ENCODE measurements at places on chromosomes 5 and 9.

- no peak for DNase-seq
Measured at GRCh38 chr5:61292062-61292657, 39.9 kb upstream of the ZSWIM6 start.

DNA sequence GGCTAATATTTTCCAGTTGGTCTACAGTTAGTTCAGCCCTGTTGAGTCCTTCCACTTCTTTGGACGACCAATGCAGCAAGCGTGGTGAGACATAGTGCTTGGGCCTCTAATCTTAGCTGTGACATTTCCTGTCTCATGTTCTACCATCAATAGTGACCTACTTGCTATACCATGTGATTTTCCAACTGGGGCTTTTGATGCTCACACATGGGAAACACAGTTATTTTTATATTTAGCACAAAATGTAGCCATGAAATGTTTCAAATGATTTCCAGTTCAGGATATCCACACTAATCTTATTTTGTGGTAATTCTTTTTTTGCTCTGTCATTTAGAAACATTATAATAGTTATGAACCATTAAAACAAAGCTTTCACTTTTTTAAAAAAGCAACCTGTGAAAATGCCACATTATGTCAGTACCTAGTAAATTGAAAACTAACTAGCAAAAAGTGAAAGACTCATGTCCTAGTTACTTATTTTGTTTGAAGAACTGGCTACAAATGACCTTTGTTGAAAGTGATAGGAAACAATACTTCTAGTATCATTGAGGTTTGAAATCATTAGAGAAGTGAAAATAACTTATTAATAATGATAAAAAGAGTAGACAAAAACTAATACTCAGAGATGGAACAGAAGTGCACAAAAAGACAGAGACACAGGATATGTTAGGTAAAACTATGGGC lies 18.3 kb downstream of the MARCHF3 start:
- no peak for DNase-seq

DNA sequence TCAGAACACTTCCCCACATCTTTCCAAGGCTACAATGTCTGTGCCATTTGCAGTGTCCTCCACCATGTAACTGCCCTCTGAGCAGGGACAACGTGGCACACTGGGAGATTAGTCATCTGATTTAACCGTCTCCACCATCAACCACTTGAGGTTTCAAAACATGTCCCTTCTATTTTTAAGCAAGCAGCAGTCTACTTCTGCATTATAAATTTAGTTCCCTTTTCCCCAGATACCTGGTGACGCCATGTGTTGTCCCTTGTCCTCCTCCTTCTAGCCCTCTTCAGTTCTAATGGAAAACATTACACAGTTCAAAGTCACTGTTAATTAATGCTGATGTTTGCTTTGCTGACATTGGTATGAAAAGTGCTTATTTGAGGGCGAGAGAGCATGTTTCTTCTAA lies 52.8 kb downstream of the ATP10B start:
- no peak for DNase-seq

DNA sequence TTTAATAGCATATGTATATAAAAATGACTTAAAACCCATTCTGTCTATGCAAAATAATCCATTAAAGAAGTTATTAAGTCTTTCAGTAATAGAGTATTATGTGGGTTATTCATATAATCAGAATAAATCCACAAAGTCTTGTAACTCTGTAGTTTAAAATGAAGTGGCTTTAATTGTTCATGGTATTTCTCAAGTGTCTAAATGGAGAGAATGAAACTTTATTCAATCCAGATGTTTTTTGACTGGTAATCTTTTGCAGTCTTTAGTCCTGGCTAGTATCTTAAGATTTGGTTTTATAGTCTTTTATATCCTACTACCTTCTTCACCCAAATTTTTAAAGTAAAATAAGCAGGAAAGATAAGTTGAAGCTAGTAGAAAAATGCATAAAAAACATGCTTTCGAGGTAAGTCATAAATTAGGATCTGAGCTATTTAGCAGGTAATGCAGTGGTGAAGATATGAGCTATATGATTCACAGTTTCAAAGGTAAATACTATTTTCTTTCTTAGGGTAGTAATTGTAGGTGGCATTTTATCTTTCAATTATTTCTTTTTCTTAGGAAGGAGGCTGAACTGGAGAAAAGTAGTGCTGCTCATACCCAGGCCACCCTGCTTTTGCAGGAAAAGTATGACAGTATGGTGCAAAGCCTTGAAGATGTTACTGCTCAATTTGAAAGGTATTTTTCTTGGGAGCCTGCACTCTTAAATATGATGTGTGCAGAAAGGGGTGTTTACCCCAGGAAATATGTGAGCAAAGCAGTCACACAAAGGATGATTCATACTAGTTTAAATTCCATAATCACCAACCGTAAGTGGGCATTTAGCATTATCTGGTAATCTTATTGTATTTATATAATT lies 17.9 kb downstream of the HMMR start:
- no peak for DNase-seq

DNA sequence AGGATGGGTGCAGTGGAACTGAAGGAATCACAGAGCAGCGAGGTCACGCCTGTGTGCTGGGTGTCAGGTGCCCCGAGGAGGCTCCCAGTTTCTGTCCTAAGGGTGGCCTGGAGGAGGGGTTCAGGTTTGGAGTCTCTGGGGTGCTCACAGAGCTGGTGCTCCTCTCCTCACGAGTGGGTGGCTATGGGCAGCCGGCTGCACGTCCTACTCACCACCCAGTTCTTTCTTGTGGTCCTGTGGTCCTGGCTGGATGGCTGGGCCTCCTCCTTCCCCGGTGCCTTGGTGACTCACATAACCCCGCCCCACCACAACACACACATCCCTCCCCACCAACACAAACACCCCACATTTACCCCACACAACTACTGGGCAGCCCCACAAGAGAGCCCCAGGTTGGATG lies 9.9 kb upstream of the PTGS1 start:
- DNase-seq = no peak

- no peak for DNase-seq
Measured at GRCh38 chr9:15304632-15305031, 2.4 kb downstream of the TTC39B start.

- DNase-seq = no peak
Measured at GRCh38 chr5:16897284-16897704, 38.8 kb downstream of the MYO10 start.

GRCh38 chr9:96246267-96246671 lies 55.7 kb downstream of the HSD17B3 start:
- no peak for DNase-seq

GRCh38 chr5:123157791-123158581 lies 68.9 kb downstream of the PRDM6 start:
- DNase-seq = no peak

DNA sequence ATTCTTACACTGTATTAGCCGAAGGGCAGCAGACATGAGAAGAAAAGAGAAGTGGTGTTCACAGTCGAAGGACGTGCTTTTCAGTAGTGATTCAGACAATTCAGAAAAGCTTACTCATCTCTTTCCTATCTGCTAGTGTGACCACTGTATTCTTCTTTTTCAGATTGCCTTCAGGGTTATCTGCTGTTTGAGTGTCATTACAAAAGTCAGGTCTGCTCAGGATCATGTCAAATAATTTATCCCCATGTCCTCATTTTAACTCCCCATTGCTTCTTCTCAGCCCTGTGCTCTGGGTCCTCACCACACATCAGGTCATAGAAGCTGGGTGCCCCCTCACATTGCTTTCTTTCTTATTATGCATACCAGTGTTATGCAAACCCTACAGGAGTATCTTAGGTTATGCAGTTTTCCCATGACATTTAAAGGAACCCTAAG lies 394.0 kb downstream of the CETN3 start:
- no peak for DNase-seq

Measured in stimulated activated CD4-positive, alpha-beta T cell treated with anti-CD3 and anti-CD28 coated beads, Interleukin-1b, Interleukin-23, amount 100 ng/mL, for 4 hours (primary cell).